ENCODE measurements at places on chromosomes 3 and 15.

DNA sequence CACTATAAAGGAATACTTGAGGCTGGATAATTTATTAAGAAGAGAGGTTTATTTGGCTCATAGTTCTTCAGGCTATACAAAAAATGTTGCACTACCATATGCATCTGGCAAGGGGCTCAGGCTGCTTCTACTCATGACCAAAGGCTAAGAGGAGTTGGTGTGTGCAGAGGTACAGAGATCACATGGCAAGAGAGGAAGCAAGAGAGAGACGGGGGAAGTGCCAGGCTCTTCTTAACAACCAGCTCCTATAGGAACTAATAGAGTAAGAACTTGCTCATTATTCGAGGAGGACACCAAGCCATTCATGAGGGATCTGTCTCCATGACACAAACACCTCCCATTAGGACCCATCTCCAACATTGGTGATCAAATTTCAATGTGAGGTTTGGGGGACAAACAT is 6.0 kb upstream of the FNDC3B start:
- DNase-seq, result no peak

DNA sequence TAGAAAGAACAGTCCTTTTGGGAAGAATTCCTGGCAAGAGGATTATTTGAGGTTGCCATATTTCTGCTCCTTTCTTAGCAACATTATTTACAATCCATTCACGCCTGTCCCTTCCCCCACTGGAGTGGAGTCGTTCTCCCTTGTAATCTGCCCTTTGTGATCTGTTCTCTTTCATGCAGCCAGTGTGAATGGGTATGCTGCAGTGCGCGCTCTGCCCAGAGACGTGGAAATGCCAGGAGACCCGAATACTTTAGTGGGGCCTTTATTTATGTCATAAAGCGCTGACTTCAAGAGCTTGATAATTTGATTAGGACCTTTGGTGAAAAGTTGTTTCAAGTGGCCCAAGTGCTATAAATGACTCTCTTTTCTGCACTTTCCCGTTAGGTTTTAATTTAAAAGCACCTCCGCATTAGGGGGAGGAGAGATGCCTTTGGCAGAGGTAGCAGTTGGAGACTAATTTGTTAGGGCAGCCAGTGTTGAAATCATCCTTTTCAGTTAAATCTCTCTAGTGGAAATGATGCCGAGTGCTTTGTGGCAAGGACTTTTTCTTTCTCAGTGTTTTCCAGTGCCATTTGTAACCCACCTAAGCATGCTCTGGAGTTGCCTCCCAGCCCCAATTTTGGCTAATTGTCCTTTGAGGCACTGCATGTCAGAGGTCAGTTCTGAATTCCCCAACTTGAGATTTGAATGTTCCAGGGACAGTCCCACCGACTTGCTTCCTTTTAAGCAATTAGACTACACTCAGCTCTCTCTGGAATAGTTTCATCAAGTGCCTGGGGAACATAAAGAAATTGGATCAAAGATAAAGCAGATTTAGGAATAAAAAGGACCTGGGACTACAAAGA is 52.4 kb downstream of the PSMD6 start:
- DNase-seq, result peak; percentile 21

DNA sequence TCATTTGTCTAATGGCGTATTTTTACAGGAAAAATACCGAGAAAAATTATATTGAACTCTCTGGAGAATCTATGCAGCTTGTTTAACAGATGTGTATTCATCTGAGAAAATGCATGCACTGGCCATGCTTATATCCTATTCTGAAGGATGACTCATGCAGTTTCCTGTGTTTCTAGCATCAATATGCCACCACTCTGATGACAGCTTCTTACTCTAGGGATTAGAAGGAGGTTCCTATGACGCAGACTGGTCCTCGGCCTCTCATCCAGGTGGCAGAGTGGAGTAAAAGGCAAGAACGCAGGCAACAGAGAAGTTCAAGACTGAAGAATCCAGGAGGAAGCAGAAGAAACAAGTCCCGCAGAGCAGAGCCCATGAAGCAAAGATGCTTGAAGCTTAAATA is 910.0 kb upstream of the ROBO1 start:
- DNase-seq, result peak; percentile 2

DNA sequence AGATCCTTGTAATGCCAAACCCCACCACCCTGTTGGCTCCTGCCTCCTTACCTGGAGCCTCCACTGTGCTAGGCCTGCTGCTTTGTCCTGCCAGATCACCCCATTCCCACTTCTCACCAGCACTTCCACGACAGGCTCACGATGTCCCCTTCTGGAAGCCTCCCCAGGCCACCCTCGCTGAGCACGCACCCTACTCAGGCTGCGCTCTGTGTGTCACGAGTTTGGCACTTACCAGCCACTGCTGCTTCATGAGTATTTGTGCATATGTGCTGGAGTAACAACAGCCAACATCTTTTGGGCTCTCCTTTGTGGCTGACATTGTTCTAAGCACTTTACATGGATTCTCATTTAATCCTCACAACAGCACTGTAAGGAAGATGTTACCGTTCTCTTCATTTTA is 58.1 kb downstream of the PDIA5 start:
- DNase-seq, result no peak

DNA sequence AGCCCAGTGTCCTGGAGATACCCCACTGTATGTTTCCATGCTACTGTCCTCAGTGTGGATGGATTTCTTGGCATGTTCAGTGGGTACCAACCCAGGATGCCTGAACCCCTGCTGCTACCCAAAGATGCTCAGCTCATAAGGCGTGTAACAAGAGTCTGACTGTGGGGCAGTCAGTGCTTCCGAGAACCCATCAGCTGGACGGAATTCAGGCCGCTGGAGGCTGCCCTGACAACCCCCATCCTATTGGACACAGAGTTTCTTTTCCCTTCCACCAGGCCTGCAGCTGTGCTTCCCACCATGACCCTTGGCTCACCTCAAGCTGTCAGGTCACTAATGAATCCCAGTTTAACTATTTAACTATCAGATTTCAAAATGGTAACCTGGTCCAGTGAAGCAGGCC is 224.1 kb upstream of the FEZF2 start:
- peak; percentile 90 for DNase-seq

DNA sequence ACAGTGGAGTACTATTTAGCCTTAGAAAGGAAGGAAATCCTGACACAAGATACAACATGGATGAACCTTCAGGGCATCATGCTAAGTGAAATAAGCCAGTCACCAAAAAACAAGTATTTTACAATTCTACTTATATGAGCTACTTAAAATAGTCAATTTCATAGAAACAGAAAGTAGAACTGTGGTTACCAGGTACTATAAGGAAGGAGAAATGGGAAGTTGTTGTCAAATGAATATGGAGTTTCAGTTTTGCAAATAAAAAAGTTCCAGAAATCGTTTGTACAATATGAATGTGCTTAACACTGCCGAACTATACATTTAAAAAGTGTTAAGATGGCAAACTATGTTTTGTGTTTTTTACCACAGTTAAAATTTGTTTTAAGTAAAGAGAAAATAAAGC is 26.8 kb downstream of the TRANK1 start:
- DNase-seq, result no peak

GRCh38 chr3:152454076-152454875 is 185.5 kb downstream of the MBNL1 start:
- no peak for DNase-seq

GRCh38 chr15:57496946-57497869 is 94.5 kb upstream of the MYZAP start:
- peak; percentile 62 for DNase-seq

- no peak for DNase-seq
Observed at GRCh38 chr3:151985787-151986430, 112.5 kb downstream of the SUCNR1 start.

GRCh38 chr3:60399292-60399691 is 852.0 kb downstream of the FHIT start:
- peak; percentile 20 for DNase-seq

DNA sequence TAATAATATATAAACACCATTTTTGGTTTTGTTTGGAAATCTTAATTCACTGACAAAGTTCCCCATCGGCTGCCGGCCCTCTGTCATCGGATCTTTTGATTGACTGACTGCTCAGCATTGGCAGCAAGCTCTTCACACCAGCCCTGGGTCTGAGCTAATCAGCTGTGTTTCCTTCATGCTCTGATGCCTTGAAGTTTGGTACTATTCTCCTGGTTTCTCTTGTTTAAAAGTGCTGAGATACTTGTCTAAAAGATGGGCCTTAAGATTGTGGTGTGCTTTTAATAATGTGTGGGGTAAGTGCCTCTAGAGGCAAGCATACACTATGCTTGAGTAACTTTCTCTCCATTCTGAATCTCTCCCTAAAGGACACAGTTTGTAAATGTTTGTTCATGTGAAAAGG is 415.5 kb upstream of the TPRG1 start:
- DNase-seq, result no peak

GRCh38 chr3:165382672-165383071 is 186.5 kb upstream of the SLITRK3 start:
- DNase-seq, result no peak

- peak; percentile 2 for DNase-seq
Observed at GRCh38 chr3:54121414-54122323, 683 bp upstream of the CACNA2D3 start.

DNA sequence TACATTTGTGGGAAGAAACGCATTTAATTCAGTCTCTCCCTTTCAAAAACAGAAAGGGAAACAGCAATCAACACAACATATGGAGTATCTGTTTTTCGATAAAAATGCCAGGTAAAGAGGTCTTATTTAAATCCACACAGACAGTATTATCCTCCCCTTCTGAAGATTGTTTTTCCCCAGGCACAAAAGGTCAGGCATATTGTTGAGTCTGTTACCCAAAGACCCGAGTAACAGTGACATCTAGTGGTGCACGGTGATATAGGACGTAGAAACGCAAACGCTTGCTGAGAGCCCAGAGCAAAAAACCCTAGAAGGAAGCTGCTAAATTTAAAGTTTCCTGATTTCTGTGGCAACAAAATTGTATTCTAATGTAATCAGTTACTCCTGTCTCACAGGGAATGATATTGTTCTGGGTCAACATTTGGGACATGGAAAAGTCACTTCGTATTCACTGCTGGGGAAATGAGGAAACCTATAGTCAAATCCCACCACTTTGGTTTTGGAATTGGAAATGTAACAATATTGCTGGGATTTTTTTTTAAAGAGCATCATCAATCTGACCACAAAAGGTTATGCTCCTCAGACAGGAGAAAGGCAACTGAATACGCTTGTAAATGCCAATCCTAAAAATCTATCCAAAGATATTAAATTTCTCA is 312.7 kb upstream of the CCDC54 start:
- DNase-seq, result peak; percentile 81

DNA sequence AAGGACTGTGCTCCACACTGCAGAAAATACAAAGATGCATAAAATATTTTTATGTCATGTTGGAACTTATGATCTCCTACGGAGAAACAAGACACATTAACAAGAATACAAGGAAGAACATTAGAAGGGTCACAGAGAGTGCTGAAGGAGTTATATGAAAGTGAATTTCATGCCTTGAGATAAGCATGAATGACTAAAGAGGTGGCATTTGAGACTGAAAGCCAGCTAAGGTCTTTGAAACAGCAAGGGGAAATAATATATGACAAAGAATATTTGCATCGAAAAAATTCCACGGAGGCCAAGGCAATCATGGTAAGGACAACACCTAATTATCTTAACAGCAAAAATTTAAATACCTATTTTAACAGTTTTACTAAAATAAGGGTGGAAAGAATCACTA is 12.5 kb downstream of the GSK3B start:
- no peak for DNase-seq

- DNase-seq, result no peak
Observed at GRCh38 chr15:98437752-98438151, 210.6 kb upstream of the IGF1R start.

DNA sequence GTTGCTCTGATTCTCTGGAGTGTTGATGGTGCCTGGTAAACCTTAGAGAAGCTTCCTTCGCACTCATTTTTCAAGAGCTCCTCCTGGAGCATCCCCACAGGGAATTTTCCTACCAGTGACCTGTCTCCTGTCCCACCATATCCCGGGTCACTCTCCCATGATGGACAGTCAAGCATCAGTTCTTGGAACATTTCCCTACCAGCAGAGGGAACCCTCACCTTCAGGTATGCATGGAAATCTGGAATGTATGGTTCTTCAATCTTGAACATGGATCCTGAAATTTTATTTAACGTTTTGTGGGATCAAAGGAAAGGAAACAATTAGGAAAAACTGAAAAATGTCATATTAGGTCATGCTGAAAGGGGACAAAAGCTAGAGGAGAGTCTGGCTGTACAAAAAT is 153.8 kb downstream of the SPATA16 start:
- DNase-seq, result no peak

DNA sequence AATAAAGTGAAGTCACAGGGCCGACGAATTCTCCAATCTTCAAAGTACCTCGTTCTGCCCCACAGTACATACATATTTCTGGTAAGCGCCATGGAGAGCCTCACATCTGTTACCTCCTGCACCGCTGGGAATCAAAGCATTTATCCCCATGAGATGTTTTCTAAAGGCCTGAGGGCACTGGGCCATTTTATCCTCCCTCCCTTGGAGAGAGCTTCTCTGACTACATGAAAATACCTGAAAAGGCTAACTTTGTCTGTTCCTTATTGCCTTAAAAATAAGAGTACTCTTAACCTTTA is 148.1 kb downstream of the RORA start:
- DNase-seq, result no peak

GRCh38 chr3:35296533-35296932 is 342.8 kb upstream of the ARPP21 start:
- DNase-seq, result peak; percentile 2

DNA sequence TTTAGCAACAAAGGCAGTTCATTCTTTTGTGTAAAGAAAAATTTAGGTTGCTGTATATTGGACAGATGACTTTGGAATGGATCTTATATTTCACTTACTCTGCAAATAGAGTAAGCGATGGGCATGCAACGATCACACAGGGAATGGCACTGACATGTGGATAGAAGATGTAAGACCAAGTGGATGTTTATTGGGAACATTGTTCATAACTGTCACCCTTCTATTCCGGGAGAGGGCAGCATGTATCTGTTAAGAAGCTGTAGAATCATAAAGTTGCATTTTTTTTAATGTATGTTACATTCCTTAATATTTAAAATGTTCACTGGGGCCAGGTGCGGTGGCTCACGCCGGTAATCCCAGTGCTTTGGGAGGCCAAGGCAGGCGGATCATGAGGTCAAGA is 41.2 kb downstream of the HPS3 start:
- DNase-seq, result no peak

- DNase-seq, result no peak
Observed at GRCh38 chr3:28544236-28544635, 195.6 kb upstream of the AZI2 start.

- DNase-seq, result peak; percentile 84
Observed at GRCh38 chr3:159844801-159845261, 143.8 kb upstream of the IL12A start.

GRCh38 chr15:69988541-69989225 is 109.0 kb downstream of the TLE3 start:
- DNase-seq, result no peak

- no peak for DNase-seq
Observed at GRCh38 chr15:74277242-74277810, 41.2 kb downstream of the CCDC33 start.

DNA sequence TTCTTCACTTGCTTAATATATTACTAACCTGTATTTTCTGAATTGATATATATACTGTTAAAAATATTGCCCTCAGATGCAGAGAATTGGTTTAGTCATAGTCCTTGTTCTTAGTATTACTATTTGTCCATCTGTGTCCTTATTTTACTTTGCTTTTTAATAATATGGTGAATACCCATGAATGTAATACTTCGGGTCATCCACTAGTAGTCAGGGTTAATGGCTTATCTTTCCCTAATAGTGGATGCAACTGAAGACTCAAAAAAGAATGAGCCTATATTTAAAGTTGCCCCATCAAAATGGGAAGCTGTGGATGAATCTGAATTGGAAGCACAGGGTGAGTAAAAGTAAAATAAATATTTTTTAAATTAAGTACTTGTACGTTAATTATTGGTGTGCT is 36.5 kb downstream of the U2SURP start:
- DNase-seq, result no peak
